ENCODE measurements at places on chromosomes 1 and 21.

- DNase-seq, result no peak
These were observed 24.0 kb upstream of the STUM start for GRCh38 chr1:226524547-226524946.

- DNase-seq, result no peak
These were observed 53.1 kb upstream of the CACNA1E start for GRCh38 chr1:181430015-181430885.

GRCh38 chr1:166080967-166081870, 85.6 kb downstream of the FAM78B start:
- DNase-seq, result no peak

DNA sequence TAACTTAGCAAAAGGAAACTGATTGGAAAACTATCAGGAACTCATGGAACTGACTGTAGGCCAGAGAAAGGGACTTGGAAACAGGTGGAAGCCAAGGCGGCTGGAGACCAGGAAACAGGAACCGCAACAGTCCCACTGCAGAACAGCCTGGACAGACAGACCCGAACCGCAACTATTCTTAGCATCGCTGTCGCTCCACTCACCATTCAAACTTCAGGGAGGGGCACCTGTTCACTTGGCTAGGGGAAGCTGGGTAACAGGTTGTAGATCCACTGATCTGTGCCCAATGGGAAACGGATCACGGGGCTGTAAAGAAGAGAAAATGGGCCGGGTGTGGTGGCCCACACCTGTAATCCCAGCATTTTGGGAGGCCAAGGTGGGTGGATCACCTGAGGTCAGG, 61.9 kb downstream of the CLSTN1 start:
- no peak for DNase-seq

DNA sequence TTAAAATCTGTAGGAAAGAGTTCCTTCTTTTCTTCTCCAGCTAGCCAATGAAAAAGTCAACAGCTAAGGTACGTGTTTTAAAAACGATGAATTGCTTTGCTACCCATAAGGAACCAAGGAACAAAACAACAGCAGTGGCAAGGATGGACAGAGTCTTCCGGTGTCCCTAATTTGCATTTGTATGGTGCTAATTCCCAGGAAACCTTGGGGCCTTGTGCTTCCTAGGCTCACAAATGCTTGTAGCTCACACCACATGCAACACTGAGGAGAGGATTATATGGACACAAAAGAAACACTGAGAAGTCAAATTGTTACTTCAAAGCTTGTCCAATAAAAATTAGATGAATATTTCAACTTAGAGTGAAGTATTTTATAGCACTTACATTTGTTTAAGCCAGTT, 1.8 kb upstream of the PGBD5 start:
- no peak for DNase-seq

DNA sequence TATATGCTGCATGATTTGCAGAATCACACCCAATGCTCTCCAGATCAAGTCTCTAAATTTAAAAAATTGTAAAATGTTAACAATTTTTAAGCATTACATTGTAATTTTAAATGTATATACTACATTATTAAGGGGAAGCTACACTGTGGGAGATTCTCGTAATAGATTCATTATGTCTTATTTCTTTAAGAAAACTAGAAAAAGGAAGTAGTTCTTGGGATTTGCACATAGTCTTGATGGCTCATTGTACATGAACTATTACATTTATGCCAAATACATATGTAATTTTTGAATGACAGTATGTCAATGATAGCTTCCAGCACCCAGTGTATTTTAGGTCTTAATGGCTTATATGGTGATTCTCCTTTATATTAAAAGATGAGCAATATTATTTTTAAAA, 250.3 kb downstream of the PTPRC start:
- no peak for DNase-seq

GRCh38 chr1:84613026-84613425, 38.8 kb upstream of the CTBS start:
- DNase-seq, result no peak

DNA sequence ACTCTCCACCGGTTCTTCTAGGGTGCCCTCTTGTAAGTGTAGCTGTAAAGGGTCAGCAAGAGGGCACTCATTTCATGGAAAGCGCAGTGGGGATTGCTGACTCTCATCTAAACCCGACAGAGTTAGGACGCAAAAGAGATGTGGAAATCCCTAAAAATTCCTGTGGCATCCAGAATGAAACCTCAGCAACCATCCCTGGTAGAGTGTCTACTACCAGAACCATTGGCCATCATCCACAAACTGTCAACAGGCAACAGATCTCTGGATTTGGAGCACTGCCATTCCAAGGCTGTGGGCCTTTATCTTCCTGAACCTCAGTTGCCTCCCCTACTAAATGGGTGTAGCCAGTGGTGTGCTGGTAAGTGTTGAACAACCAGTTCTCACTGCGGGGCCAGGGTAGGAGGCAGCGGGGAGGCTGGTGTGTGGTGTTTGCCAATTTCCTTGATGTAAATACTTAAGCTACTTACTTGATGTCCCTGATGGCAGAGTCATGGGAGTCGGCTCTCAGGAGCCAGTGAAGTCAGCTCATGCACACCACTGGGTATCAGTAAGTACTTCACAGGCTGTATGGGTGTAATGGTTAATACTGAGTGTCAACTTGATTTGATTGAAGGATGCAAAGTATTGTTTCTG, 195.8 kb downstream of the KAZN start:
- no peak for DNase-seq

- DNase-seq, result no peak
These were observed 575.8 kb upstream of the PRMT6 start for GRCh38 chr1:106480629-106481028.

- DNase-seq, result no peak
These were observed 21.5 kb downstream of the CLSPN start for GRCh38 chr1:35748326-35748725.

DNA sequence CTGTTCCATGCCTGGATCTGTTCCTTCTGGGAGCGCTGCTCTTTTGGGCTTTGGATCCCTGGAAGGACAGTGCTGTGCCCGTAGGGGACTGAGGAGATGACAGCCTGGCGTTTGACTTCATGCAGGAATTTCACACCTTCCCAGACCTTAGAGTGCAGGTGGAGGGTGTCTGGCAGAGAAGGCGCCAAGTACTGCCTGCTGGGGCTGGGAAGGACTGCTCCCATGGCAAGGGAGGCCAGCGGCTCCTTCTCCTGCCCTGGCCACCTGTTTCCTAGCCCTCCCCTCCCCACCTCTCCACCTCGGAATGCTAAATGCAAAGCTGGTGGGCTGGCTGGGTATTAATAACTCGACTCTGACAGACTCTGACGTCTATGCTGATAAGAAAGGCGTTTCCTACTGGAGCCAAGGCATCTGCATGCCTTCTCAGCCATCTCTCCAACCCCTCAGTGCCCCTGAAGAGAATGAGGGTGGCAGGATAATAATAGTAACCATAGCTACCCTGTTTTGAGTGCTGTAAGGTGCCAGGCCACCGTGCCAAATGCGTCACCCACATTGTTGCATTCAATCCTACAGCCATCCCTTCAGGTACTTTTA, 17.5 kb upstream of the PDIK1L start:
- no peak for DNase-seq

DNA sequence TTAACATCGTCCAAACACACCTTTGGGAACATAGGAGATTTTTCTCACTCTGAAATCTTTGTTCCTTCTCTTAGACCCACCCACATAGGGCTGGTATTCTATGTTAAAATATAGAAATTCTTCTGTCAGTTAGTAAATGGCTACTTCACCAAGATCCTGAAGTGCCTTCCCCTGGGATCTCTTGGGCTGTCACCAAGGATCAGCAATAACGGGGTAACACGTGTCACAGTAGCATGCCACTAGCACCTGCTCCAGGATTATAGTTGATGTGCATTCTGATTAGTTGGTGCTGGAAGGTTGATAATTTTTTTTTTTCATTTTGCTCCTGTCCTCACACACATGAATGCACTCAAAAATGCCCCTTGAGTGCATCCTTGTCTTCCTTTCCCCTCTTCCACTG, 298.7 kb downstream of the NTNG1 start:
- DNase-seq, result no peak

GRCh38 chr1:154878371-154879037, 8.4 kb upstream of the KCNN3 start:
- DNase-seq, result peak; percentile 66

DNA sequence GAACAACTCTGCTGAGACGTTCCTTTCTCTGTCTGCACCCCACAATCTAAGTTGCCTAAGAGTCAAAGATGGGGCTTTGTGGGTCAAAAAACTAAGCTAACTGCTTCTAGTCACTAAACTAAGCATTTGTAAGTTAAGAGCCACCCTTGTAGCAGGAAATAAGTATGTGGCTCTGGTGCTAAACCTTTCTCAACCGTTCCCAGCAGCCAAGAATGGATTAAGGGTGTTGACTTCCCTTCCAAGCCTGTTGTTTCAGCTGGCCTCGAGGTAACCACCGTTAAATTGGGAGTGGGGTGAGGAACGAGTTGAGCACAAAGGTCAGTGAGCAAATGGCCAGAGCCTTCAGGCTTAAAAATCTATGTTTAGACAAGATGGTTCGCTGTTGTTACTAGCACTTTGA, 169.1 kb downstream of the TRIM33 start:
- DNase-seq, result no peak

- no peak for DNase-seq
These were observed 9.9 kb downstream of the TTC3 start for GRCh38 chr21:37082856-37083528.

GRCh38 chr1:85149805-85150204, 51.0 kb downstream of the SYDE2 start:
- no peak for DNase-seq

DNA sequence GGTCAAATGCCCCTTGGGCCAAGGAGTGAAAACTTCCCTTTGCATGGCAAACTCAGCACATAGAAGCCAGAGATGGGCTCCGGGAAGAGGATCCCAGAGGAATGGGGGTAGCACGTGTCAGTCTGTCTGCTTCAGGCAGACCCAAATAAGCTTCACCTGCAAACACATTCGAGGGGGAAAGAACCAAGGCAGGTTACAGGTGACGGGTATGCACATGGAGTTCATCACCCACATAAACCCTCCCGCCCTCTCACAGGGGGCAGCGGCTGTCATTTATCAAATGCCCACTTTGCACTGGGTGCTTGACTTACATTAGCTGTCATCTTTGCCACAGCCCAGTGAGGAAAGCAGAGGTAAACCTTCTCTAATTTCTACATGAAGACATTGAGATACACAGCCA, 73.0 kb upstream of the TLR5 start:
- no peak for DNase-seq

DNA sequence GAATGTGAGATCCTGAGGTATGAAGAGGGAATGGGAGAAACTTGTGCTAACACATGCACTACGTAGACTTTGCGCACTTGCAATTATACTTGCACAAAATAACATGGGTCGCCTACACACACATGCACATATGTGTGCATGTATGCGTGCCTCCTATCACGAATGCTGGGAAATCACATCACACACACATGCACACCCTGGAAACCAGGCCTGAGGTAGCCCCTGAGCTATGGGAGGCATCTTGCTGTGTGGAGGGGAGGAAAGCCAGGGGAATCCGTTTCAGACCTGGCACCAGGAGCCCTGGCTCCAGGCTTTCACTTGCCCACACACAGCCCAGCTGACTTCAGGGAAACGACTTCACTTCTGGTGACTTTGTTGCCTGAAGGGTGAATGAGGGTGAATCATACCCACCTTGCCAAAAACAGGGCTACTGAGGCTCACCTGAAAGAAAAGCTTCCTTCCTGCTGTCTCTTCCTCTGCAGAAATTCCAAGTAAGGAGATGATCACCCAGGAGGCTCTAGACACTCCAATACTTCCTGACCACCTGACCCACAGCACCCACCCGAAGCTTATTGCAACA, 136.0 kb upstream of the NGF start:
- DNase-seq, result no peak

DNA sequence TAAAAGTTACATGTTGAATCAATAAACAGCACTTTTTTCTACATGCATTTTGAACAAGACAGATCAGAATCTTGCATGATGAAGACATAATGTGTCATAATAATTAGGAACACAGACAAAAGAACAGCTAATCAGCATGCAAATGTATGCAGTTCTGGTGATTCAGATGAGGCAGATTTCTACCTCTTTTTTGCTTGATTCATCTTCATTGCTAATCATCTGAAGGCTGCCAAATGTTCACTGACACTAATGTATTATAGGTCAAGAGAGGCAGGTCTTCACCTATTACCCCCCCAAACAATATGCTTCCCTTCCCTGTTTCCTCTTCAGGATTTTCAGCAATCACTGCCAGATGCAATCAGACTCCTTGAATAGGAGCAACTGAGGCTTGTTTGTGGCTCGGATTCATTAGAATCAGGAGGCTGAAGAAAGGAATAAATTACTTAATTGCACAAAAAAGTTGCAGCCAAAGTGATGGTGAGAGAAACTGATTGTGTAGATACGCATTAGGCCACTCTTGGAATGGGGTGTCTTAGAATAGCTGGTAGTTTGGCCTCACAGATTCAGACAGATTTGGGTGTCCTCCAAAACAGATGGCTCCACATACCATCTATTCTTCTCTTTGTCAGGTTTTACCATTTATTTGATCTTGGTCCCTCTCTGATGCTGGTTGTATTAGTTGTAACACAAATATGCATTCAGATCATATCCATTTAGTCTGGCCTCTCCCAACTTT, 275.4 kb downstream of the RPS6KC1 start:
- no peak for DNase-seq

DNA sequence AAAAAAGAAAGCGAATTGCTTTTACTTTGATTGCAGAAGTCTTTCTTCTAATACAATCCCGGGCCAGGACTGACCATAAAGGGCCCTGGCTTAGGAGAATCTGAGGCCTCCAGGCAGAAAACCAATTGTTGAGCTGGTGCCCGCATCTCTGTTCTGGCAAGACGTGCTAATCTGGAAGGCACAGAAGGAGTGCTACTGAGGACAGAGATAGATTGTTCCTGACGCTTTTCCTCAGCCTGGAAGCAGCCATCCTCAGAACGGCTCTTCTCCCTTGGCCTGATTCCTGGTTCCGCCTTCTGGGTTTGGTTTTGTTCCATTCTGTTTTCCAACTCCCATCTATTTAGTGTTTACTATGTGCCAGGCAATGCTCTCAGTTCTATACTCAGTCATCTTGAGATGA, 44.8 kb upstream of the SPOCD1 start:
- DNase-seq, result no peak

DNA sequence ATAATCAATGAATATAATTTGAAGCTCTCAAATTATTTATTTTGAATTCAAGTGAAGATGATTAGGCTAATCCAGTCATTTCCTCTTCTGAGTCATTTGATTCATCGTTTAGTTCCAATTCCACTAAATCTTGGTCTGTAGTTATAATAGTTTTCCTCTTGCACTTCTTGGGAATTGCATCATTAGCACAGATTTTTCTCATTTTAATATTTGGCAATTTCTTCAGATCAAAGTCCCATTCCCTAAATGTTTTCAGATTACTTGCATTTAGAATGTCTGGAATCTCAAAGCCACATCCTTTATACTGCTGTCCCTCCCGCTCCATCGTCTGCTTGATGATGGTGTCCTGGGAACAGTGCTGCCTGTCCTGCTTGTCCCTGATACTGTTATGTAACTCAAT, 43.5 kb downstream of the MAST2 start:
- peak; percentile 69 for DNase-seq

- DNase-seq, result no peak
These were observed 53.6 kb downstream of the CTTNBP2NL start for GRCh38 chr1:112449630-112449983.

Data from EL (cell line).